Activated CD8-positive, alpha-beta memory T cell treated with anti-CD3 and anti-CD28 coated beads for 24 hours (primary cell): ENCODE measurements at places on chromosomes 5 and 9.

GRCh38 chr5:9924614-9925013 is 294.5 kb upstream of the TAS2R1 start:
- no peak for DNase-seq

DNA sequence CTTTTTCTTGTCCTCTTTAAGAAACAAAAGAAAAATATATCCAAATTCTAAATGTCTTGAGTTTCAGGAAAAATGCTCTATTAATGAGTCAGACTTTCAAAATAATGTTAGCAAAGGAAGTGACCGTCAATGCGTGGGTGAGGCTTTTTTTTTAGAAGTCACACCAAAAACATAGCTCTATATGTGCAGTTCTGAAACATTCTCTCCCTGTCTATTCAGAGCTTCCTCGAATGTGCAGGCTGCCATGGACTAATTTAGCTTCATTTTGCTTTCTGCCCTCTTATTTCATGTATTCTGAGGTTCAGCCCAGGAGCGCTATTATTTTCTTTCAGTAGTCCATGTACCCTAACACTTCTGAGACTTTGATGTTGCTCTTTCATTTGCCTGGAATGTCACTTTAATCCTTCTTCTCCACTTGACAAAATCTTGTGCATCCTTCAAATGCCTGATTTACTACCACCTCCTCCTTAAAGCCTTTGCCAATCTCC is 72.5 kb upstream of the RASA1 start:
- no peak for DNase-seq

DNA sequence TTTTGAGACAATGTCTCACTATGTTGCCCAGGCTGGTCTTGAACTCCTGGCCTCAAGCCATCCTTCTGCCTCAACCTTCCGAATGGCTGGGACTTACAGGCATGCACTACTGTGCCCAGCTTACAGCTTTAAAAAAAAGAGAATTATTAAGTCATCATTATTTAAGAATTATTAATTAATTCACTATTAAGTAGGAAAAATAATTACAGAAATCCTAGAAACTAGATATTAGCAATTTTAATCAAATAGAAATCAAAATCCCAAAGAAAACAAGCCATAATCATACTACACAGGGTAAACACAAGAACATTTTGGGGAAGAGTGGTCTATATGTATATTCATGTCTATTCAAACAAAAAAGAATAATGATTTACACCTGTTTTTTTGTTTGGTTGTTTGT is 19.6 kb upstream of the MTMR12 start:
- DNase-seq = no peak

DNA sequence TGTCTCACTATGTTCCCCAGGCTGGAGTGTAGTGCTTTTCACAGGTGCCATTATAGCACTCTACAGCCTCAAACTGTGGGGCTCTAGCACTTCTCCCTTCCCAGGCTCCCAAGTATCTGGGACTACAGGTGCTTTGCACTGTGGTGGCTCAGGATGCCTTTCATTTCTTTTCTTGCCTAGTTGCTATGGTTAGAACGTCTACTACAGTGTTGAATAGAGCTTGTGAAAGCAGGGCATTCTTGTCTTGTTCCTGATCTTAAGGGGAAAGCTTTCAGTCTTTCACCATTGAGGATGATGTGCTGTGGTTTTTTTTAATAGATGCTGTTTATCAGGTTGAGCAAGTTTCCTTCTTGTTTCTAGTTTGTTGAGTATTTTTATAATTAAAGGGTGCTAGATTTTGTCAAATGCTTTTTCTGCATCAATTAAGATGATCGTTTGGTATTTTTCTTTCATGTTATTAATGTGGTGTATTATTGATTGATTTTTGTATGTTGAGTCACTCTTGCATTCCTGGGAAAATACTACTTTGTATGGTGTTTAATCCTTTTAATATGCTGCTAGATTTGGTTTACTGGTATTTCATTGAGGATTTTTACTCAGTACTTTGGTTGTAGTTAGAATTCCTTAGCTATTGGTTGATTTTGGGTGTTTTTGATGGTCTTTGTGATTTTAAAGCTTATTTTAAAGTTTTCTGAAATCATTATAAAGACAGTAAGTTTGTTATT is 35.6 kb downstream of the GPBP1 start:
- no peak for DNase-seq

DNA sequence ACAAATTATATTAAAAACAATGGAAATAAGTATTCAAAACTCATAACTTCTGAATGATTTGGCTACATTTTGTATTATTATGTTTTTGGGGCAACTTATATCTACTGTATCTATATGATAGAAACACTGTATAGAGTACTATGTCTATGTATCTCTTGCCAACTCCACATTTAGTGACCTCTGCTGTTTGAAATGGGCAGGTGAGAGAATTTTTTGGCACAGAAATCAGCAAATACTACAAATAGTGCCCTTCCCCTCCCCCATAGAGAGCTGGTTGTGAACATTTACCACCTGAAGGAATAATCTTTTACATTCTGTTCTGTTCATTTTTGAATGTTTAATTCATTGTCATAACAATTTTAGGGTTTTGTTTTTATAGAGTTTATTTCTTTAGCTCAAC is 545.3 kb downstream of the PDE4D start:
- DNase-seq = no peak

GRCh38 chr5:139740138-139740991 is 55.2 kb upstream of the PSD2 start:
- no peak for DNase-seq

DNA sequence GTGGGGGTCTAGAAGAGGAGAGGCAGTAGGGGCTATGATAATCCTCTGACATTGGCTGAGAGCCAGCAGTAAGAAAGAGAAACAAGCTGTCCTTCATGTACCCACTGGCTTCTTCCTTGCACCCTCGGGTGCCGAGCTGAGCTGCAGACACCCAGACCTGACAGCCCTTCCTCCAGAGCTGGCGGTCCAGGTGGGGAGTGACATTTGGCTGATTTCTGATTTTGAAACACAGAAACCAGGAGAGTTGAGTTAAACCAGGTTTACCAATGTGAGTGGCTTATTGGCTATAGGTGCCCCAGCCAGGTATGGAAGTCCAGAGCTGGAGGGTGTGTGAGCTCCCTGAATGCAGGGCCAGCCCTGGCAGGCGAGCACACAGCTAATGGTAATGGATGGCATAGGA is 59.2 kb downstream of the GADD45G start:
- no peak for DNase-seq

DNA sequence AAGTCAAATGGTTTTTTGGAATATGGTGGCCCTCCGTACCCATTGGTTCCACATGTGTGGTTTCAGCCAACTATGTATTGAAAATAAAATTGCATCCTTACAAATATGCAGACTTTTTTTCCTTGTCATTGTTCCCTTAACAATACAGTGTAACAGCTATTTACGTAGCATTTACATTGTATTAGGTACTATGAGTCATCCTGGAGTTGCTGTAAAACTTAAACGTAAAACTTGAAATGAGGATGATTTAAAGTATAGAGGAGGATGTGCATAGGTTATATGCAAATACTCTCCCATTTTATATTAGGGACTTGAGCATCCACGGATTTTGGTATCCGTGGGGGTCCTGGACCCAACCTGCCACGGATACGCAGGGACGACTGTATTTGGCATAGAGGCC is 16.3 kb downstream of the SDHA start:
- peak; percentile 17 for DNase-seq

GRCh38 chr5:116401576-116401975 is 173.0 kb downstream of the SEMA6A start:
- DNase-seq = no peak

- DNase-seq = no peak
These were observed 142.1 kb downstream of the LHFPL2 start for GRCh38 chr5:78506261-78507024.

DNA sequence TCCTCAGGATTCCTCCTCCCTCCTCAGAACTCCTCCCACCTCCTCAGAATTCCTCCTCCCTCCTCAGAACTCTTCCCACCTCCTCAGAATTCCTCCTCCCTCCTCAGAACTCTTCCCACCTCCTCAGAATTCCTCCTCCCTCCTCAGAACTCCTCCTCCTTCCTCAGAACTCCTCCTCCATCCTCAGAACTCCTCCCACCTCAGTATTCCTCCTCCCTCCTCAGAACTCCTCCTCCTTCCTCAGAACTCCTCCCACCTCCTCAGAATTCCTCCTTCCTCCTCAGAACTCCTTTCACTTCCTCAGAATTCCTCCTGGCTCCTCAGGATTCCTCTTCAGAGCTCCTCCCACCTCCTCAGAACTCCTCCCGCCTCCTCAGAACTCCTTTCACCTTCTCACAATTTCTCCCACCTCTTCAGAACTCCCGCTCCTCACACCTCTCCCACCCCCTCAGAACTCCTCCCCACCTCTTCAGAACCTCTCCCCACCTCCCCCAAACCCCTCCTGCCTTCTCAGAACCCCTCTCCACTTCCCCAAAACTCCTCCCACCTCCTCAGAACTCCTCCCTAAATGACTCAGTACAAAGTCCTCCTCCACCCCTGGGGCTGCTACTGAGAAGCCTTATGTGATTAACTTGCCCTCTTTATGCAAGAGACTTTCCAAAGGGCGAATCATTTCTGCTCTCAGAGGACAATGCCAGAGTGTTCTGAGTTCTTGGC is 23.2 kb downstream of the SLC46A2 start:
- no peak for DNase-seq

GRCh38 chr9:29332789-29333188 is 1759.5 kb upstream of the C9orf72 start:
- no peak for DNase-seq

GRCh38 chr9:98147582-98147981 is 28.6 kb upstream of the TRIM14 start:
- no peak for DNase-seq

DNA sequence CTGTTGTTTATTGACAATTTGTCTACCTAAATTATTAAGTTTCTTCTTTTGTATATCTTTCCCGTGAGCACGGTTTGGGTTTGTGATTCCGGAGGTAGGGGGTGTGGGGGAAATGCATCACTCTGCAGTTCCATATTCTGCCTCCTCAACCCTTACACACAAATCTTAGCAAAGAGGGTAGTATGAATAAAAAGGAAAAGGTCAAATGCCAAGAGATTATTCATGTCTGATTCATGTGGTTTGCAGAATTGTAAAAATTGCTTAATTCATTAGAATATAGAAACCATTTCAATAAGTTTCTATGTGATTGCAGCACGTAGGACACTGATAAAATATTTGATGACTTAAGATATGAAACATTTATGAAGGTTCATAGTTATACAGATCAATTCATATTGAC is 601.9 kb downstream of the SEMA5A start:
- DNase-seq = no peak

- no peak for DNase-seq
These were observed 4.3 kb upstream of the ACER2 start for GRCh38 chr9:19404283-19405075.
